ENCODE measurements at places on chromosomes 4 and X.

- no peak for DNase-seq
Observed at GRCh38 chr4:123083646-123084045, 161.2 kb upstream of the NUDT6 start.

GRCh38 chrX:1072637-1073377, 139.6 kb downstream of the CRLF2 start:
- DNase-seq: no peak

DNA sequence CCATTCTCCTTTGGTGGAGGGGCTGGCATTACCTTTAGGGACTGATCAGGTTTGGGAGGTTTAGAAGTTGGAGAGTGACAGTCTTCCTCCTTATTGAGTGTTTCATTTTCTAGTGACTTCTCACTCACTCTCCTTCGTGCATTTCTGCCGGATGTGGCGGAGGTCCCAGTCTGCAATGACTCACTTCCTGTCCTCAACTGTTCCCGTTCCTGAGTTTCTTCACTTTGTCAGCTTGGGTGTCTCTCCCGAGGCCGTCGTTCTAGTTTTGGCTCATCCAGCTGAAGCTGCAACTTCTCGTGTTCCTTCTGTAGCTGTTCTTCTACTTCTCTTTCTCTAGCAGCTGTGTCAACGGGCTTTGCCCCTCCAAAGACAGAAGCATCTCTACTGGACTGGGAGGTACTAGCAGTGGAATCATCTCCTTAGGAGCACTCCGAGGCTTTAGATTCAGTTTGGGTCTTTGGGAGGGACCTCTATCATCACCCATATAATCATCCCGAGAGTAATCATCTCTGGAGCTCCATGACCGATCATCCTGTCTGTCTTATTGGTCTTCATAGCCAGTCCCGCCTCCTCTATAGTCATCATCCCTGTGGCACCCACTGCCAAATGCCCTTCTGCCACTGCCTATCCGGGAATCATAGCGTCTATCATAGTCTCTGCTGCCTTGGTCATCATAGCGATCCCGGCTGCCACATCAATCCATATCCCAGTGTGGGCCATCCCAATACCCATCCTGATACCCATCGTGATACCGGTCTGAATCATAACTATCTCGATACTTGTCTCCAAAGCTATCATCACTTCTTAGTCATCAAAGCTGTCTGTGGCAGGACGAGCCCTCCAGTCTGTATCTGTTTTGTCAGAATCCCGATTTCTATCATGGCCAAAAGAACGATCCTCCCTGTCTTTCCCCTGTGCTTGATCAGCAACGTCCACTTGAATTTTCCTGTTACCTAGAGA, 35.3 kb upstream of the VSIG4 start:
- no peak for DNase-seq

GRCh38 chr4:94525993-94526728, 74.4 kb downstream of the PDLIM5 start:
- DNase-seq: no peak

DNA sequence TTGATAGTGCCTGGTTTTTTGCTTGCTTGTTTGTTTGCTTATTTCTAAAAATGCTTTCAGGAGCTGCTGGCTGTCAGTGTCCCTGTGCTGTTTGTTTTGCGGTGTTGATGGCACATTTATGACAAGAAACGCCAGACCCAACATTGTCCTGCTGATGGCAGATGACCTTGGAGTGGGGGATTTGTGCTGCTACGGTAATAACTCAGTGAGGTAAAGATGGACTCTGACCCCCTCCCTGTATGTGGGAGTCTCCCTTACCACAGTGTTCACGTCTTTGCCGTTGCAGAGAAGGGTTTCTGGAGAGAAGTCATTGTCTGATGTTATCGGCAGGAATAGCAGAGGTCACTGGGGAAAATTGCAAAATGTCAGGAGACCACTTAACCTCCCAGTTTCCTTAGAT, at the start of gene ARSH:
Gene ARSH, plus strand, starts transcription at position 52 of the 400 bp plus-strand sequence. Its CDS starts 67 bp downstream, at position 119.
- no peak for DNase-seq

- DNase-seq: no peak
Observed at GRCh38 chr4:52891743-52892142, 29.6 kb downstream of the RASL11B start.

- no peak for DNase-seq
Observed at GRCh38 chrX:44947995-44948394, 75.0 kb downstream of the KDM6A start.

GRCh38 chrX:139924696-139925095, 8.2 kb downstream of the ATP11C start:
- no peak for DNase-seq

DNA sequence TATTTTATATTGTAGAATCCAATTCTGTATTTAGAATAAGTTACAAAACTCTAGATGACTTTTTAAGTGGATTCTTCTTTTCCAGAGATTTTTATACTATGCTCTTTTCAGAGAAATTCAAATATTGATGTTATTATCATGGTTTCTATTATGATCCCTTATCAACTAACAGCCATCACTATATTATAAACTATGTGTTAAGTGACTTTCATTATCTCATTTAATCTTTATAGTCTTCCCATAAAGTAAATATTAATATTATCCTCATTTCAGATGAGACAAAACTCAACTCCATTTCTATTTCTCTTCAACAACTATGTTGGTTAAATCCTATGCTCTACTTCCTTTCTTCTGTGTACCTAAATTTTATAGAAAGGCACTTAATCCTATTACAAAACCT, 132.6 kb downstream of the ANKRD50 start:
- DNase-seq: no peak

GRCh38 chr4:174120446-174121295, 162.8 kb downstream of the FBXO8 start:
- peak; percentile 32 for DNase-seq

DNA sequence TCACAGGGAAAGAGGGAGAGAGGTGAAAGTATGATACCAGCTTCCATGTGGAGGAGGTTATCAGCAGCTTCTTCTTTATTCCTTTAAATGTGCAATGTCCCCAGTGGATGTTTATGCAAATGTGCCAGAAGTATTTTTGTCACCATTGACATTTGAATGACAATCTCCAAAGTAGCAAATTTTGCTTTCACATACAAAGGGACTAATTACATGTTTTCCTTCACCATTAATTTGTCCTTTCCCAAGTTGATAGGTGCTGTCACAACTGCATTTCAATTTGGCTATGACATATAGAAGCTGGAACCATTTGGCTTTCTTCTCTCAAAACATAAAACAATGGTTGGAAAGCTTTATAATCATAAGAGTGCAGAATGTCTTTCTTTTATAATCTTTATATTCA, 469.0 kb upstream of the NWD2 start:
- no peak for DNase-seq

DNA sequence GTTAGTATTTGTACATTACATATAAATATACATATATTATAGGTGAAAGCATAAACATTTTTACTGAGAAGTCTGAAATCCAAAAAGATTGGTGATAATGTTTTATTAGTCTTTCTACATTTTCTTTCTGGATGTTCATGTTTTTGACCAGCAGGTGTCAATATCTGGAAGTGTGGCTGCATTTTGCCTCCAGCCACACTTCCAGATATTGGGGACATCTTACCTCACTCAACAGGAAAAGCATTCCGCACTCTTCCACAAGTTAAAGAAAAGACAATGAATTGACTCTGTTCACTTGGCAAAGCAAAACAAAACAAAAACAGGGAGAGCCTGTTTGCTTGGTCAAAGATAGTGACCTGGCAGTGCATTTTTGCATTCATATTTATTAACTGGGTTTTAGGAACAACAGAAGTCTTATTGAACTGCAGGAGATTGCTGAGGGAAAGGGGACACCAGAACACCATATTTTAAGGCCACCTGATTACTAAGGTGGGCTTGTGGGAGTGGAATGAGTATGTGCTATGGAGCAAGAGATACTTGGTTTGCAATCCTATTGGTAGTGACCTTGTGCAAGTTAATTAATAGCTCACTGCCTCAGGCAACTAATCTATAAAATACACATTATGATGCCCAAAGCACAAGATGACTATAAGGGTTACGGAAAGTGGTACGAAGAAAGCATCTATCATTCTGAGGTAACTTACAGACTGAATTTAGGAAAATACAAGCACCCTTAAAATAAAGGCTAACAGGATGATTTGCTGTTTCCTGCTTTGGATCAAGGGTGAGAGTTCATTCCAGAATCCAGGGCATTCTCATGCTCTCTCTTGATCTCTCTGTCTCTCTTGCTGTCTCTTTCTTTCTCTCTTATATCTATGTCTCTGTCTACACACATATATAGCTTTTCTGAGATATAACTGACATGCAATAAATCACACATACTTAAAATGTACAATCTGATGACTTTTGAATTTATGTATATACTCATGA, 389.9 kb upstream of the EMCN start:
- DNase-seq: no peak

DNA sequence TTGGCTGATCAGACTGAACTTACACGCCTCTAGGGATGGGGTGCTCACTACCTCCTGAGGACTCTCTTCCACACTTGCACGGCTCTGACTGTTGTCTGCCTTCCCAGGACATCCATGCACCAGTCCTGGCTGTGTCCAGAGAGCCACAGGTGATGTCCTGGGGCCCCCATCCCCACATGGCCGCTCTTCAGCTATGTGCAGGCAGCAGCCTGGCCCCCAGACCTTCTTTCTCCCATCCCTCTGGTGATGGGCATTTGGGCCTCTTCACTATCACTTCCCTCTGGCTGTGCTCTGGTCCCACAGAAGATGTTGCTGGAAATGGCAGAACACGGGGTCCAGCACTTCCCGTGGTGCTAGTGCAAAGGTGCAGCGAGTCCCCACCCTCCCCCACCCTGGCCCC, 40.9 kb upstream of the HMX1 start:
- no peak for DNase-seq

DNA sequence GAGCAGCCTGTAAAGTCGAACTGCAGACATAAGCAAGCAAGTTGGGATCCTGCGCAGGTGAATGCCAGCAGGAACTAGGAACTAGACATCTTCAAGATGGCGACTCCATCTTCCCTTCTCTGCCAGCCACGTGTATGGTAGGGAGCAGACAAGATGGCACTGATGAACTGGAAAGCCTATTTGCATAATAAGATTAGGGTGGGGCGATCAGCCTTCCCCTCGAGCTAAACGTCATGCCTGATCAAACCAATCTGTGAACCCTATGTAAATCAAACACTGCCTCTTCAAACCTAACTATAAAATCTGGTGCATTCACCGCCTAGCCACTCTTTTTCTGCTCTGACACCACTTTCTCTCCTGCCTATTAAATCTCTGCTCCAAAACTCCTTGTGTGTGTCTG, 28.1 kb upstream of the LGI2 start:
- DNase-seq: no peak

- no peak for DNase-seq
Observed at GRCh38 chr4:152467101-152467500, 68.8 kb downstream of the FBXW7 start.

DNA sequence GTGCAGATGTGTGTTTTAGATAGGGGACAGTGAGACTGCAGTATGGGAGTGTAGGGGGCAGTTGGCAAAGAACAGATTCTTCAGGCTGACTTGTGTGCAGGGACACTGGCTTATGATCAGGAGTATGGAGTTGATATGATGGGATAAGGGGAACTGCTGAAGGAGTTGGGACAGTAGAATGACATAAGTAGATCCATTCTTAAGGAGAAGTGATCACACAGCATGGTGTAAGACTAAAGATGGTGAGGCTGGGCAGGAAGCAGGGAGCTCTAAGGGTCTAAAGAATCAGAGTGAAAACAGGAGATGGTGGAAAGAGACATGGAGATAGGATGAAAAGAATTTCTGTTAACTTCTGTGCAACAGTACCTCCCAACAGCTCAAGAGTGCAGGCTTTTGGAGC, 70.7 kb downstream of the REELD1 start:
- DNase-seq: no peak

DNA sequence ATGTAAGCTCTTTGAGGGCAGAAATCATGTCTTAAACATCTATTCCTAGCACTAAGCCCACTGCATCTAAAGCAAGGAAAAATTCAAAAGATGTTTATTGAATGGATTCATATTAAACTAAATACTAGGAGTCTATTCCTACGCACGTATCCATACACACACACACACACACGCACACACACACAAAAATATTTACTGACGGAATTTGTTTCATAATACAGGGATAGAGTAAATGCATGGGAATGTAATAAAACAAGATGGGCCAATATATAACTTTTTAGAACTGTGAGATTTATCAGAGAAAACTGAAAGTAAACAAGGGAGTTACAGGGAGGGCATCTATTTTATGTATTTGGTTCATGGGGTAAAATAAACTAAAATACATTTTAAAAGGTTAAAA, 57.6 kb downstream of the WDFY3 start:
- no peak for DNase-seq

DNA sequence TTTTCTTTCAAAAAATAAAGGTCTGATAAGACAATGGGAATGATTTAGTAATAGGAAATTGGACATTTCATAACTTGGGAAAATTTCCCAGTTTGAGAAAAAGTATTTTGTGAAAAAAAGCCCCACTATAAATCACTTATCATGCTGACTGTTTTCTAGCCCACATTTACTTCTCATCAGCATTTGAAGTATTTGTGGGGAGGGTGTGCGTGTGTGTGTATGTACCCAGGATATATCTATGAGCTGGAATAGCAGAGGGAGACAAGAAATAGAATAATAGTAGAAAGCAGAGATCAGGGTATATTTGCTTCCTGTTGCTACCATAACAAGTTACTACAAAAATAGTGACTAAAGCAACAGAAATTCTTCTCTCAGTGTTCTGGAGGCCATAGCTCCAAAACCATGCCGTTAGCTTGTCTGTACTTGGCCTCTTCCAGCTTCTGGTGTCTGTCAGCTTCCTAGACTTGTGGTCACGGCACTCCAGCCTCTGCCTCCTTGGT, 139.8 kb downstream of the PTTG2 start:
- DNase-seq: no peak

- DNase-seq: no peak
Observed at GRCh38 chrX:21735038-21735767, 22.7 kb downstream of the SMPX start.

- DNase-seq: no peak
Observed at GRCh38 chr4:91322961-91323360, 980.8 kb upstream of the GRID2 start.

GRCh38 chr4:123821861-123822260, 425.3 kb downstream of the SPRY1 start:
- no peak for DNase-seq

DNA sequence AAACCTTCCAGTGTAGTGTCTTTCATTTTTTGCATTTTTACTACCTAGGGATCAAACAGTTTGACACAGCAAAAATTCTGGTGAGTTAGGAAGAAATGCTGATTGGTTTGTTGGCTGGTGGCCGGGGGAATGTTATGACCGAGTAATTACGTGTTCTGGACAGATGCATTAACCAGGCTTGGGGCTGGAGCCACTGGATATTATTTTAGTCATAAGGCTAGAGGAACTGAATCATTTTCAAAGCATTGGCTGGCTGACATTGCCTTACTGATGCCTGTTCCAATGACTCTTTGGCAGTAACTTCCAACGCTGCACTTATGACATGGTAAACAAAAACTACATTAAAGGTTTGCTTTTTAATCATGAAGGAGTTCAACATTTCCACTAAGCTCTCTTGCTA, 84.6 kb downstream of the FBXO8 start:
- DNase-seq: no peak

GRCh38 chr4:185999207-185999606, 69.7 kb upstream of the TLR3 start:
- no peak for DNase-seq
